ENCODE measurements at places on chromosomes 7 and 10.

DNA sequence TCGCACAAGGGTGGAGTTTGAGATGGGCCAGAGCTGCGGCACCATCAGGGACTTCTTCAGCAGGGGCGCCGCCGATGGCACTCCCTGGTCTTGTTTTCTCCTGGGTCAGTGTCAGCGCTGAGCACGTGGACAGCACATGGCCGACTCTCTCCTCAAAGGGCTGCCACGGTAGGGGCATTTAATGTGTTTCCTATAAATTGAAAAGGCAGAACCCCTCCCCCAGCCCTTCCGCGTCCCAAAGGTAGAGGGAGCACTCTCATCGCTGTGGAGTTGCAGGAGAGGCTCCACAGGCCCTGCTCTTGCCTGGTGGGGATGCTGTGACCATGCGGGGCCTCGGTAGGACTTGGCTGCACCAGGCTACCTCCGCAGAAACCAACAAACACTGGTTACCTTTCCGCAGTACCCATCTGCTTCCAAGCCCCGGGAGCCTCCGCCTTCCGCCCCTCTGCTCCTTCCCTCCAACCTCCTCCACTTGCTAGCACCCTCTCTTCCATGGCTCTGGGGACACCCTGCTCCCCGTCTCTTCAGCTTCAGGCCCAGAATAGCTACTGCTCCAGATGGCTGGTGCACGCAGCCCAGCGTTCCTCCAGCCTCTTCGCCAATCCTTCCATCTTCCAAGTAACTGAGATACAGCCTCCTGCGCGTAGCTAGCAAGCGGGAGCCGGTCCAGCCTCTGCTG lies 166.3 kb upstream of the ADCY1 start:
- DNase-seq: no peak

GRCh38 chr10:86929468-86930380 lies 27.7 kb downstream of the MMRN2 start:
- DNase-seq: no peak

DNA sequence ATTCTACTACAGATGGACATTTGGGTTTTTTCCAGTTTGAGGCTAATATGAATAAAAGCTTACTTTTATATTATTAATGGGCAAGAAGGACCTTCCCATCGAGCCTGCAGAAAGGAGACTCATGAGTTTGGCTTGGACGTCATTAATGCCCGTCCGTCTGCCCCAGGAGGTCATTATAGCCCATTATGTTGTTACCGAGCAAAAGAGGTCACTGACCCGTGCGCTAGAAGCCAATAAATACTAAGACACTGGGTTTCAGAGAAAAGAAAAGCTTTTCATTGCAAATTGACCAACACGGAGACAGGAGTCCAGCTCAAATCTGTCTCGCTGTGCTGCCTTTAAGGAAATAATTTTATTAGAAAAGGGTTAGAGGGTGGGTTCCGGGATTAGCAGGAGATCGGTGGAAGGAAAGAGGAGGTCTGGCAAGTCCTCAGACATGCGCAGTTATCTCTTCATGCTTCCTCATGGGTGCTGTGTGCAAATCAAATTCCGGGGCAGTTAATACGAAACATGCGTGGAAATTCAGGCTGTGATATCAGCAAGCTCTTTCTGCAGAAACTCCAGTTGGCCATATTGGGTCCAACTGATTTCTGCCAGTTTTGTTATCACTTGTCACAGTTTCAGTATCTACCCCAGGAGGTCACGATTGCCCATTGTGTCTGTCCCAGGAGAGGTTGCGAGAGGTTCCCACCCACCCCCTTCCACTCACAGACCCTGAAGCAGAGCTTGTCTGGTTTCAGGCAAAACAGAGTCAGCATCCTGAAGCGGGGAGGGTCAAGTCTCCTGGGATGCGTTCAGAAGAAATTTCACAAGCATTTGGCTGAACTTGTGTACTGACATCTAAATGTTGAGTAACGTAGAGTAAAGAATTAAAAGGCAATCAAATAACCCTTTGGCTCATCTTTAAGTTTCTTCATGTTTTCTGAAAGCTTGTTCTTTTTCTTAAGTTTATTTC lies 1.1 kb upstream of the GALNTL5 start:
- DNase-seq: no peak

GRCh38 chr7:67209256-67209655 lies 212.6 kb downstream of the TYW1 start:
- no peak for DNase-seq

GRCh38 chr10:83701799-83702198 lies 437.5 kb upstream of the GHITM start:
- no peak for DNase-seq

DNA sequence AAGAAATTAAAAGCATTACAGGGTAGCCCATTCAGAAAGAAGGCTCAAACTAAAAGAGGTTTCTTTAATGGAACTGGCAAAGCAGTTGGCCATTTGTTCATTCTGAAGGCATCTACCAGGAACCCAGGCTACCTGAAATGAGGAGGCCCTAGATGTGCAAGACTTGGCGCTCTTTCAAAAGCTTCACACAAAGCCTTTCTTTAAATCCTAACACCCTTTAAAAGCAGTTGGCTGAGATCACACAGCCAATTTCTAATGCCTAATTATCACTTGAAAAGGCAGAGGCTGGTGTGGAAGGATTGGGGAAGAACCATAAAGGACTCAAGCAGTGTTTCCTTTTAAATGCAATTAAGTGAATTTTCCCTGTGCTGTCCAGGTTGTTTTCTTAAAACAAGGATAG lies 23.2 kb downstream of the PPP1R17 start:
- no peak for DNase-seq

- no peak for DNase-seq
These were observed 201.9 kb upstream of the PTER start for GRCh38 chr10:16234916-16235315.

- no peak for DNase-seq
These were observed 6.2 kb upstream of the BAG3 start for GRCh38 chr10:119644994-119645393.

DNA sequence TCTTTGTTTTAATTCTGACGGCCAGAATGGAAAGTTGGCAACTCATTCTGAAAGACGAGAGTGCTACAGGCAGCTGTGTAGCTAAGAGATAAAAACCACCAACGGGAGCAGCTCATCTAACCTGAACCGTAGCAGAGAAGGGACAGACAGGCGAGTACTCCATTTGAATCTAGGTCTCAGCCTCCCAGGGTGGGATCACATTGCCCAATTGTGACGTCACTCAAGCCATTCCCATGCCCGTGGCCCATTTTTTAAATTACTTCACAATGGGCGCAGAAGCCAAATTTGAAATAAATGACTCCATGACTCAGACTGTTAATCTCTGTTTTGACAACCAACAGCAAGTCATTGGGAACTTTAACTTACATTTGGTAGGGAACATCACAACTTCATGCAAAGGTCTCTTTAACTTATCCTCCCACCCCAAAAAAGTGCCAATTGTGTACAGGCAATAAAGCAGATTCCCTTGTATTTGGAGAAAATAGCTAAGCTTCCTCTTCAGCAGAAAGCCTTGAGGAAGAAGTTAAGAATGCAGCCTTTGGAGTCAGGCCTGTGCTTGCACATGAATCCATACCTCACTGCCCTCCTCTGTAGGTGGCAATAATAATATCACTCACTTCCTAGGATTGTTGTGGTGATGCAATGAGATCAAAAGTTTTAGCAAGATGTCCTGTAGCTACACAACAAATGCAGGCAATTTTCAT lies 93.2 kb upstream of the KIF5B start:
- no peak for DNase-seq

GRCh38 chr7:99667179-99667578 lies 12.6 kb downstream of the CYP3A5 start:
- DNase-seq: no peak

- no peak for DNase-seq
These were observed 9.8 kb upstream of the PAX2 start for GRCh38 chr10:100735337-100736143.

GRCh38 chr7:97580205-97580604 lies 151.7 kb upstream of the TAC1 start:
- DNase-seq: no peak

GRCh38 chr7:36472141-36472729 lies 82.6 kb downstream of the ANLN start:
- no peak for DNase-seq

DNA sequence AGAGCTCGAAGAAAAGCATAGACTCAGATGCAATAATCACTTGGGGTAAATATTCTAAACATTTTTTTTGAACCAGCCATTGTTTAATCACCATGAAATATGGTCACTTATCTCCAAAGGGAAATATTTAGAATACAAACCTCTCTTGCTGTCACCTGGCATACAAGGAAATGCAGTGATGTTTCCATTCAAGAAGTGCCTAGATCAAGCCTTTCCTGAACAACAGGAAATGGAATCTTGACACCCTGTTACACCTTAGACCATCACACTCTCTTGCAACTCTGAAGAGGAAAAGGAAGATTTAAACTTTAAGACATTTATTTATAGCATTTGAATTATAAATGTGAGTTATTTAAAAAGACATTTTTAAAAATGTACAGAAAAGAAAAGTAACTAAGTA lies 263.0 kb upstream of the BMPER start:
- no peak for DNase-seq

DNA sequence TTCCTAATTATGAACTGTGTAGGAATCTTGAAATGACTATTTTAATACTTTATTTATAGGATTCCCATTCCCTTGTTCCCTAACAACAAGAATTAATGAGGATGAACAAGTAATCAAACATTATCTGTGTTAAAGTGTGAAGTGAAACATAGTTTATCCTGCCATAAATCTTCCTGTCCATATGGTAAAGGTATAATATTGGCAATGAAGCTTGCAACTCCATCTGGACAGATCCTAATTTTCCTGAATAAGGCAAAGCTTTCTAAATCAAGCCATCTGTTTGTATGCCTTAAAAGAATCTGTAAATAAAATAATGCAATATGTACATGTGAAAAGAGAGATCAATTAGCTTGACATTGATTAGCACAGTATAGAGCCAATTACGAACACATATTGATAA lies 529.0 kb downstream of the ANKRD7 start:
- DNase-seq: no peak

- DNase-seq: no peak
These were observed 2.4 kb downstream of the KLLN start for GRCh38 chr10:87860816-87861403.
